ENCODE measurements at places on chromosomes 3 and 15.

GRCh38 chr3:186453531-186453930, 90.6 kb downstream of the CRYGS start:
- no peak for DNase-seq

- DNase-seq = no peak
Measured at GRCh38 chr15:48423896-48424475, 92.8 kb downstream of the DUT start.

DNA sequence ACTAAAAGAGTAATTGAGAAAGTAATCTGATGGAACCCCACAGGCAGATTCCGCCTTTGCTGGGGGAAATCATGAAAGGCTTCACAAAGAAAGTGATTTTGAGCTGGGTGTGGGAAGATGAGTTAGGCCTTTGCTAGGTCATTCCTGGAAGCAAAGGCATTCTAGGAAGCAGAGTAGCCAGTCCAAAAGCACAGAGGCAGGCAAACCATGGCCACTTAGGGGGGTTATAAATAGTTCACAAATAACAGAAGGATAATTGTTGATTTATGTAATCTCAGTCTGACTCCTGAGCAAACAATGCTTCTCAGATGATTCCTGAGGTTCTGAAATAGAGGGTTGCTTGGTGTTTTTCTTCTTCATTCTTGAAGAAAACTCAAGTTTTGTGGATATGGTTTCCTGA, 576.3 kb downstream of the NTRK3 start:
- no peak for DNase-seq

GRCh38 chr3:5019411-5020241, 40.4 kb downstream of the BHLHE40 start:
- no peak for DNase-seq

- DNase-seq = no peak
Measured at GRCh38 chr3:171970301-171970788, 69.0 kb upstream of the FNDC3B start.

DNA sequence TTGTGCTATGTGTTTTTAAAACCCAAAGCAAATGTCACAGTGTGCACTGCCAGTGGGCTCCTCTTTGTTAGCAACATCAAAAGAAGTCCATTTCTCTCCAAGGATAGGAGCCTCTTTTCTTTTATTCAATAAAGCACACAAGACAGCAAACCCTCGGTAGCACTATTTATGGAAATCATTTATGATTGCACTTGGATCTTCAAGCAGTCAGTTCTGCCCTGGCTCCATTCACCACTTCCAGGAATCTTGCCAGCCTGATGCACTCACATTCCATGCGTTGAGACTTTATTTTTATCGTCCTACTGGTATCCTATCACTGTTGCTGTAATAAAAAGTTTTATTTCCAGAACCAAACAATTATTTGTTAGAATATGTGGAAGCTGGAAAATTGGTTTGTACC, 412.1 kb downstream of the TBL1XR1 start:
- DNase-seq = no peak

DNA sequence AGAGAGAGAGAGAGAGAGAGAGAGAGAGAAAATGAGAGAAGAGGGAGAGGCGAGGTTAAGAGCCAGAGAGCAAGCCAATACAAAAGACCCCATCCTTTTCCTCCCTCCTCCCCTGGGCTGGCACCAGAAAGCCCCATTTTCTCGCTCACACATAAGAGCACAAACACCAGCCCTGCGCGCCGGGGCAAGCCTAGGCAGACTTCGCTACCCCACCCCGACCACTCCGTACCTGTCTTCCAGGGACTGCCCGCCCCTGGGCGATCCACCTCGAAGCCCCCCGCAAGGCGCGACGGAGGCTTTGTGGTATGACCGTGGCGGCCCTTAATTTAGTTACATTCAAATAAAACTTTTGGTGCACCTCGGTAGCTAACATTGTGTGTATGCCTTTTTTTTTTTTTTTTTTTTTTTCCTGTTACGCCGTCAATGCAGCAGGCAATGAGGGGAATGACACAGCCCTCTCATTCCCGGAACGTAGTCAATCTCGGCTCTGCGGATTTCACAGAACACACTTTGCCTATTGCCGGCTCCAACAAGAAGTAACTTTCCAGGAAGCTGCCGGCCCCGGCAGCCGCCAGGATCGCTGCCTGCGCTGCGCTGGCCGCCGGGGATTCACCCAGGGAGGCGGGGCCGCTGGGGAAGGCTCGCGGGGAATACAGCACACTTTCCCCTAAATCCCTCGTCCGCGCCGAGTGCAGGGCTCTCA, 7.7 kb downstream of the BCL6 start:
- peak; percentile 79 for DNase-seq

- DNase-seq = no peak
Measured at GRCh38 chr15:92864127-92864814, 35.9 kb upstream of the CHD2 start.

DNA sequence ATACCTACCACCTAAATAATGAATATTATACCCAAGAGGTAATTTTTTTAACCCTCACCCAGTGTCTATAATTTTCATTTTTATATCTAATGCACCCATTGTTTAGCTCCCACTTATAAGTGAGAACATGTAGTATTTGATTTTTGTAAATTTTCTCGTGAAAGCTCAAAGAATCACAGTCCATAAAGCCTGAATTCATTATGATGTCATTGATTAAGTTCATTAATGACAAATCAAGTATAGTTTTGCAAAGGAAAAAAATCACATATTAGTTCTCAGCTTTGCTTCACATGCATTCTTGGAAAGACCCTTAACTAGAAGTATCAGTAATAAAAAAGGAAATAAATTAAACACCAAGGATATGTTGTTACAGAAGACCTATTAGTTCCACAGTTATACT, 425.3 kb upstream of the UBE2E2 start:
- DNase-seq = no peak

Measured in heart left ventricle (tissue), 16 donors.